Stimulated activated CD4-positive, alpha-beta T cell treated with anti-CD3 and anti-CD28 coated beads, Interleukin-1b, Interleukin-23, amount 100 ng/mL, for 24 hours (primary cell): ENCODE measurements at places on chromosomes 11 and 22.

- no peak for DNase-seq
These were observed 83.7 kb downstream of the EXT2 start for GRCh38 chr11:44179173-44179572.

DNA sequence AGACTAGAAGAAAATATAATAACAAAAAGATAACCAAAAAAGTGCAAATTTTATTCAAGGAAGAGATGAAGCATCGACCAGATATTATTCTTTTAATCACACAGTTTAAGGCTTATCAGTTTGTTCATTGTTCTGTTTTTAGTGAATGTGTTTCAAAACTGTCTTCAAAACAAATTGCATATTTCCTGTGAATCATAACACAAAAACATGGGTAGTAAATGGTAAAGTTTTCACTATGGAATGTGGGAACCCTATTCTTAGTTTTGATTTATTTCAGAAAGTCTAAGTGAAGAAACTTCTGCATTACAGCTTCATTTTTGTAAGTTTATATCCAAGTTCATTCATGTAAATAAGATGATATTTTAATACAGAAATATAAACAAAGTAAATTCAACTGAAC is 207.6 kb upstream of the LUZP2 start:
- no peak for DNase-seq

- DNase-seq = no peak
These were observed 18.3 kb upstream of the TMPRSS4 start for GRCh38 chr11:118058311-118059245.

DNA sequence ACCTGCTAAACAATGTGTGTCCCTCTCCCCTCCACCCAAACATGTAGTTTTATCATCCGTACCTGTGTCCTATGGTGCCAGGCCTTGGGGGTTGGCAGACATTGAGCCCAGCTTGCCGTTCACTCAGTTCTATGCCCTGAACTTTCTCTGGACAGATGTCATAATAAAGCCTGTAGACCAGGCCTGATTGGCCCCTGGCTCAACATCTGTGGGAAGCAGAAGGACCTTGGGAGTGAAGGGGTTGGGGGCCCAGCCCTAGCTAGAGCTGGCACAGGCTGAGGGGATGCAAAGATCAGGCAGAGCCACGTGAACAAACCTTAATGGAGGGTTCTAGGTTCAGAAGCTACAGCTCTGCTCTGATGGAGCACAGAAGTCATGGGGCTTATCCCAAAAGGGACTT is 600.6 kb downstream of the BUD13 start:
- no peak for DNase-seq

DNA sequence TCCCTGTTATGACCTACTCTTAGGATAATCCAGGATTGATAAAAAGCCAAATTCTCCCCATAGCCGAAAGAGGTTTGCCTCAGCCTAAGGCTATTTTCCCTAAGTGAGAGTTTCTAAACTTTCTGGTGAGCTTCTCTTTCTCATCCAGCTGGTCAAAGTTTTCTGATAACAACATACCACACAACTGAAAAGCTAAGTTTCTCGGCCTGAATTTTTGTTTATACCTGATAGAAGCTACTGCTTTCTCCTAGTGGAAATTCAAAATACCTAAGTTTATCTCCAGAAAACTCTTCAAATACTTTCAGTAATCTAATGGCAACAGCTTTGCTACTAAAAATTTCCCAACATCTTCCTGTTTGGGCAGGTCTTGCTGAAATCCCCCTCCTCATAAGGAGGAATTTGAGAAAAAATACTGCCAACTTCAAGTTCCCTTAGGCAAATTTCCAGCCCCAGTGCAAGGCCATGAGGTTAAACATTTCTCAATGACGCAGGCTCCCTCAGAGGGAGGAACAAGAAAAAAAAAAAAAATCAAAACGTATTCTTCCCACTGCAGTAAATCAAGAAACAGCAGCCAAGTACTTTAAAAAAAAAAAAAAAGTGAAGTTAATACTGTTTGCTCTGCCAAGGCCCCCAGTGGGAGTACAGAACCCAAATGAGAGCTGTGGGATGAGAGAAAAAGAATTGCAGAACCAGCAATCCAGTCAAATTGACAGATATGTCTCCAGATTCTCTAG is 127.0 kb downstream of the MRTFA start:
- no peak for DNase-seq

DNA sequence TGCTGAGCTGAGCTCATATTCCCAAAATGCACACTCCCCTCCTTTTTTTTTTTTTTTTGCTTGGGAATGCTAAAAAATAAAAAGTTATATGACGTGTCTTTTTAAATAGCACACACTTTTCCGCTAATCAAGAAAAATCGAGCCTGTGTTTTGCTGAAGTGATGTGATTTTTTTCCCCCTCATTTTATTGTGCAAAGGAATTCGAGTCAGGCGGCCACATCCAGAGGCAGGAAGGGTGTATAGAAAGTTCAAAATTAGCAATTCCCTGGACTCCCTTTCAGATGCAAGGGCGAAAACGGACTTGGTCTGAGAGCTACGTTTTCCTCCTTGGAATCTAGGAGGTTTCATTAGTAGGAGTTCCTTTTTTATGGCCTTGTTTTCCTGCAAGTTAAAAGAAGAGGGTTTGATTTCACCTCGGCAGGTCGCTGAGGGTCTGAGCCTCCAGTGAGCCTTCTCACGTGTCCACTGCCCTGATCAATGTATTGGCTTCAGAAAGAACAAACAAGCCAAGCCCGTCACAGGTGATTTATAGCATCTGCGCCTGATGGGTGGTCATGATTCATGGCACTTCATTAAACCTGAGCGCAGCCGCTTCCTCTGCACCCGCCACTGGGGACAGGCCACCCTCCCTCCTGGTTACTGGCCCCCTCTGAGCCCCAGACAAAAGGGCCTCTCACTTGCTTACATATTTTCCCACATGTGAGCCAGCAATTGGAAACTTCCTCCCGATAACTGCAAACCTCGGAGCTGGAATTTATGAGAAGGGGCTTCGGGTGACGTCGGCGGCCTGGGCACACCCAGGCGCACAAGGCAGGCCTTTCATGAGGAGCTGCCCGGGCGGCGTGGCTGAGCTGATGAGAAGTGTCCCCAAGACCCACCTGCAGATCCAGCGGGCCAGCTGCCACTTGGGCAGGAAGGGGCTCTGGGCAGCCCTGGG is 64.4 kb upstream of the LINC01488 start:
- no peak for DNase-seq

- DNase-seq = no peak
These were observed 612.2 kb downstream of the CNTN5 start for GRCh38 chr11:99632969-99633368.

DNA sequence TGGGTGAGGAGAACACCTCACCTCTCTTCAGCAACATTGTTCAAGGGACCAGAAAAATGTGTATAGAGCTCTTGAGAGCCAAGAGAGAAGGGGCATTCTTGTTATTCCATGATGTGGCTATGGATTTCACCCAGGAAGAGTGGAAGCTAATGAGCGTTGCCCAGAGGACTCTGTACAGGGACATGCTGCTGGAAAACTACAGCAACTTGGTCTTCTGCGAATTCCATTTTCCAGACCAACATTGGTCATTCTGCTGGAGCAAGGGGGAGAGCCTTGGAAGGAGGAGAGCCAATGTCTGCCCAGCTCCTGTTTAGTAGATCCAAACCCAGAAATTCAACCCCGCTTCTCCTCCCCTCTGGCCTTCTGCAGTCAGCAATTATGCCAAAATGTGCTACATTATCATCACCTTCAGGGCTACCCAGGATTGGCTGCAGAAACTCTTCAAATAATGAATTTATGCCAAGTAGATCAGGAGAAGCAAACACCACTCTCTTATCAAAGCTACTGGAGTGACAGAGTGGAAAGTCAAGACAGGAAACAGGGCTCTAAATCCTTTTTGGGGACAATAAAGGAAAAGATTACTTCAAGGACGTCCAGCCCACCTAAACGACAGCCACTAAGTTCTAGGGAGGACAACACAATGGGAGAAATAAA is 707.5 kb upstream of the LUZP2 start:
- no peak for DNase-seq

GRCh38 chr11:24598641-24599040 is 101.8 kb downstream of the LUZP2 start:
- no peak for DNase-seq

DNA sequence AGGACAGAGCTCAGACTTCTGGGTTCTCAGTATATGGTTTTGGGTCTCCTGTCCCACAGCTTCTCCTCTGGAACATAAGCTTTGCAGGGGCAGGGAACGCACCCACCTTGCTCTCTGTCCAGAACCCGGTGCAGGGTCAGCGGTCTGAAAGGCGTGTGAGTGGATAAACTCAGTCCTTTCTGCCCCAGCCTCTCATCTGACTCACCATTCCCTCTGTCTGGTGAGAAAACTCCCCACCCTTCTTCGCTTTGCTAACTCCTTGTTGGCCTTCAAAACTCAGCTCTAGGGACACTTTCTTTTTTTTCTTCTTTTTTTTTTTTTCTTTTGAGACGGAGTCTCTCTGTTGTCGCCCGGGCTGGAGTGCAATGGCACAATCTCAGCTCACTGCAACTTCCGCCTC is 68.9 kb upstream of the NUP50 start:
- DNase-seq = no peak

- DNase-seq = no peak
These were observed 61.7 kb downstream of the CSNK2A3 start for GRCh38 chr11:11291041-11292015.

- no peak for DNase-seq
These were observed 590.4 kb downstream of the BRD1 start for GRCh38 chr22:49237279-49237678.

DNA sequence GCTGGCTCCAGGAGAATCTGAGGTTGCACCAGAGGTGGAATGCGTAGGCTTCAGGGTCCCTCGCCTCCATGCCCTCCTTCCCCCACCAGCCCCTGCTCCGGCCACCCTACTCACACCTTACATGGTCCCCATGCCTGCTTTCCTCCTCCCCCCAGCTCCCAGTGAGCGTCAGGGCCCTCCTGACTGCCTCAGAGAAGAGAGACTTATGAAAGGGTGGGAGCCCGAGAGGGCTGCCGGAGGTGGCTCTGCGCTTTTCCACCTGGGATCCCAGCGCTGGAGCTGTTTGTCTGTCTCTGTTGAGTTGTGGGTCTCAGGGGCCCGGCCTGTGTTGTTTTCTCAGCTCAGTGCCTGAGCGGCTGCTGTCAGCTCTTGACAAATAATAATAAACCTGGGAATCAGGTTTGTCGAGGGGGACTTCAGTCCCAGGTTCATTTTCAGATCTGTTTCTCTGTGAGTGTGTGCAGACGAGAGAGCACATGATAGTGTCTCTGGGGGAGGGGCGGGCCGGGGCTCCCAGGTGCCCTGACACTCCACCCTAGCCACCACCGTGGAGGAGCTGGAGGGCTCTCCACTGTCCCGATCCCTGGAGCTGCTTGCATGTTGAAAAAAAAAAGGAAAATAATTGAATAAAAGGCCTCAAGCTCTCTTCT is 153.7 kb downstream of the FEZ1 start:
- no peak for DNase-seq

DNA sequence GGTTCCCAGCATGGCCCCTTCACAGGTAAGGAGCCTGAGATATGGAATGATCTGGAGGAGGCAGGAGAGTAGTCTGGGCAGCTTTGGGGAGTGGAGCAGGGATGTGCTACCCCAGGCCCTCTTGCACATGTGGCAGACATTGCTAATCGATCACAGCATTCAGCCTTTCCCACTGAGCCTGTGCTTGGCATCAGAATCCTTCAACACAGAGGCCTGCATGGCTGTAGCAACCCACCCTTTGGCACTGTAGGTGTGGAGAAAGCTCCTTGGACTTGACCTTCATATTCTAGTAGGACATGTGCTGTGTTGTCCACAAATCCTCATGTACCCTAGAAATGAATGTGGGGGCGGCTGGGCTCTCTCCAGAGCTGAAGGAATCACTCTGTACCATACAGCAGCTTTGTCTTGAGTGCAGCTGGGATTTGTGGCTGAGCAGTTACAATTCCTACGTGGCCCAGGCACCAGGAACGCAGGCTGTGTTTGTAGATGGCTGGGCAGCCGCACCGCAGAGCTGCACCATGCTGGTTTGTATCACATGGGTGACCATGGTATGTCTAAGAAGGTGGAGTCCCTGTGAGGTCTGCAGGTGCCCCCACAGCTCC is 21.8 kb upstream of the PPP6R3 start:
- DNase-seq = no peak

GRCh38 chr11:119363851-119364590 is 17.5 kb downstream of the USP2 start:
- DNase-seq = peak; percentile 45

DNA sequence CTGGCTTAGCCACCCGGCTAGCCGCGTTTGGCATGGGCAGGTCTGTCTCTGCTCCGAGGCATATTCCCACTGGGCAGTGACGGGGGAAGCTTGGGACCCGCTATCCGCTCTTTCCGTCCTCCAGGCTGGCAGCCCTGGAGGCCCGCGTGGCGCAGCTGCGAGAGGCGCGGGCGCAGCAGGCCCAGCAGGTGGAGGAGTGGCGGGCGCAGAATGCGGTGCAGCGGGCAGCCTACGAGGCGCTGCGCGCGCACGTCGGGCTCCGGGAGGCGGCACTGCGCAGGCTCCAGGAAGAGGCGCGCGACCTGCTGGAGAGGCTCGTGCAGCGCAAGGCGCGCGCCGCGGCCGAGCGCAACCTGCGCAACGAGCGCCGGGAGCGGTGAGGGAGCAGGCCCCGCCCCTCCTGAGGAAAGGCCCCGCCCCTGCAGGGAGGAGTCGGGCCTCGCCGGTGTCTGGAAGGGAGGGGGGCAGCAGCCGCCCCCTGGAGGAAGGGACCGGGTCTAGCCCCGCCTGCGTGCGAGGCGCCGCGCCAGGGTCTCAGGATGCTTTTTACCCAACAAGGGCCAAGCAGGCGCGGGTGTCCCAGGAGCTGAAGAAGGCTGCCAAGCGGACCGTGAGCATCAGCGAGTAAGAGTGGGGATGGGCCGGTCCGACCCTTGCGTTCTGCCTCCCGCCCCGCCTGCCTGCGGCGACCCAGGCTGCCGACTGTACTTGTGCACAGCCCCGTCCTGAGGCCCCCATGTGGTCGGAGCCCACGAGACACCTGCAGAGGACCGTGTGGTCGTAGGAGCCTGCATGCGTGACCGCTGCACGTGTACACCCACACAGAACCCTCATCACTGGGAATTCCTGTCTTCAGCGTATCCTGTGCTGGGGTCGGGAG is 7.9 kb downstream of the ATG16L2 start:
- DNase-seq = peak; percentile 88

GRCh38 chr11:70610566-70611565 is 212.5 kb downstream of the CTTN start:
- no peak for DNase-seq

GRCh38 chr22:24553597-24554312 is 1.2 kb downstream of the GUCD1 start:
- DNase-seq = no peak

DNA sequence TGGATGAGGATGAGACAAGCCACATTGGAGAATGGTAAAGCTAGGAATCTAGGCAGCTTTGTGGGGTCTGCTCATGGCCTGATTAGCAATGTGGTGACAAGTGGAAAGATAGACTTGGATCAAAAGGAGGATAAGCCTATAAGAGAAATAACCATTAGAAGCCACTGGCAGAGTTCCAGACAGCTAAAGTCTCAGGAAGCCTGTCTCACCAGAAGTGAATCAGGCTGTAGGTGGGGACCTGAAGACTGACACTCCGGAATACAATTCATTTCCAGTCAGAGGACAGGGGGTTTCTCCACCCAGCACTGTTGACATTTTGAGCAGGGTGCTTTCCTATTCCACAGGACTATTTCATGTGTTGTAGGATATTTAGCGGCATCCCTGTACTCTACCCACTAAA is 129.7 kb downstream of the ARHGAP42 start:
- DNase-seq = no peak
